ENCODE measurements at places on chromosomes 16 and 17. TPM values are rescaled to one million over a fixed set of nuclear protein-coding genes. Genes with fewer than 3 reads are reported as not detected.

- DNase-seq: no peak
- no peaks in the 10 kb centered on the region for H3K27me3 ChIP-seq
- peak overlapping the region; percentile 40 for H3K4me3 ChIP-seq
These were observed 61.4 kb upstream of the PLCG2 start for GRCh38 chr16:81717662-81718189.

DNA sequence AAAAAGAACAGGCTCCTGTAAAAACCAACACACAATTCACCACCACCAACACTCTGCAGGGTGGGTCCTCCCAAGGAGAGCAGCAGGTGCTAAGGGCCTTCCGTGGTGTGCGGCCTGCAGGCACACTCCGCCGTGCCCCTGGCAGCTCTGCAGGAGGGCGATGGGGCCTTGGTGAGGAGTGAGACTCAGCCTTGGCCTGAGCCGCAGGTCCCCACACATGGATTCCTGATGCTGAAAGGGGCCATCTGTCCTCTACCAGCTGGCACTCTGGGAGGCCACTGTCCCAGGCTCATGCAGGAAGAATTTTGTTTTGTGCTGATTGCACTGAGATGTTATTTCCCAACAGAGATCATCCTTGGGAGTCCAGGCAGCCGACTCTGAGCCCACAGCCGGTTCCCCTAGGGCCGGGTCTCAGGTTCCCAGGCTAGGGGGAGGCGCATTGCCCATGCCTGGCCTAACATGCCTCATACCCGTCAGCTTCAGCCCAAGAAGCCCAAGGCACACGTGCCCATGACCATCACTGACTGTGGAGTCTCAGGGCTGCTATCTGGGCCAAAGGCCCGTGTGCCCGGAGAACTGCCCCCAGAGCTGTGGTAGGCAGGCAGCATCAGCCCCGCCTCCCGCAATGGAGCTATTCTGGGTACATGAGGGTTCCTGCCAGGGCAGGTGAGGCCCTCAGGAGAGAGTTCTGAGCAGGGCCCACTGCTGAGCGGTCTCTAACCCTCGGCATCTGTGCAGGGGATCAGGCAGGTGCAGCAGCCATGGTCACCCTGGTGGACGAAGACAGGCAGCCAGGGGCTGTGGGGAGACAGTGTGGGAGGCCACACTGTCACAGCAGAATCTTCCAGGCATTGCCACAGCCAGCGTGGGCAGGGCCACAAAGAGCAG is 97.9 kb upstream of the ZNF469 start:
- no peak overlapping the region for H3K4me3 ChIP-seq
- H3K4me1 ChIP-seq: no peaks in the 10 kb centered on the region
- H3K27me3 ChIP-seq: no peaks in the 10 kb centered on the region
- no peak for DNase-seq
- H3K27ac ChIP-seq: no peak overlapping the region
- no peaks in the 10 kb centered on the region for H3K36me3 ChIP-seq

DNA sequence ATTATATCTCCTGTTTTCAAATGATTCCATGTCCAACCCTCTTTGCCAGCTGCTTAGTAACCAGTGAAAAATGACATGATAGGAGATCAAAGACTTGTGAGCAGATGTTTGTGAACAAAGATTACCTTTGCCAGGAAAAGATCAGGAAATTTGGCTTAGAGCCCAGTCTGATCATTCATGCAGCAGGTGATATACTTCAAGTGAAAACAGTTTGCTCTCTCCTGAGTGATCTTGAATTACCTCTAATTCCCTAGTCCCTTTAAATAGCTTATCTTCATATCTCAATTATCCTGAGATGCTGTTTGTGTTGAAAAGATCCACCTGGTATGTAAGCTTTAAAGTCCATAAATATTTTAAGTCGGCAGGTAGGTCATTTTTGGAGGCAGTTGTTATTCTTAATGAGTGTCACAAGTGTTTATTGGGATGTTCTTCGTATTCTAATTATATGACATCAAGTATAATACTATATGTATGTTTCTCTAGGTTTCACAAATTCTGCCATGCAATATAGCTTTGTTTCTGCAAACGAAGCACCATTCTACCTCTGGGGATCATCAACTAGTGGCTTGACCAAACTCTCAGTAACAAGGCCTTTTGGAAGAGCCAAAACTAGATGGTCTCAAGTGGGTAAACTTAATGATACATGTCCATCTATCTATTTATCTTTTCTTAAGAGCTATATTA is 13.2 kb upstream of the VPS35L start:
- H3K27ac ChIP-seq: peak overlapping the region; percentile 58
- peaks cover 65% of the 10 kb centered on the region for H3K36me3 ChIP-seq
- DNase-seq: no peak
- peaks cover 13% of the 10 kb centered on the region for H3K4me1 ChIP-seq

- no peak overlapping the region for H3K4me3 ChIP-seq
- DNase-seq: no peak
- H3K27me3 ChIP-seq: no peaks in the 10 kb centered on the region
- H3K4me1 ChIP-seq: no peaks in the 10 kb centered on the region
These were observed 27.4 kb upstream of the CDH3 start for GRCh38 chr16:68617734-68618133.

DNA sequence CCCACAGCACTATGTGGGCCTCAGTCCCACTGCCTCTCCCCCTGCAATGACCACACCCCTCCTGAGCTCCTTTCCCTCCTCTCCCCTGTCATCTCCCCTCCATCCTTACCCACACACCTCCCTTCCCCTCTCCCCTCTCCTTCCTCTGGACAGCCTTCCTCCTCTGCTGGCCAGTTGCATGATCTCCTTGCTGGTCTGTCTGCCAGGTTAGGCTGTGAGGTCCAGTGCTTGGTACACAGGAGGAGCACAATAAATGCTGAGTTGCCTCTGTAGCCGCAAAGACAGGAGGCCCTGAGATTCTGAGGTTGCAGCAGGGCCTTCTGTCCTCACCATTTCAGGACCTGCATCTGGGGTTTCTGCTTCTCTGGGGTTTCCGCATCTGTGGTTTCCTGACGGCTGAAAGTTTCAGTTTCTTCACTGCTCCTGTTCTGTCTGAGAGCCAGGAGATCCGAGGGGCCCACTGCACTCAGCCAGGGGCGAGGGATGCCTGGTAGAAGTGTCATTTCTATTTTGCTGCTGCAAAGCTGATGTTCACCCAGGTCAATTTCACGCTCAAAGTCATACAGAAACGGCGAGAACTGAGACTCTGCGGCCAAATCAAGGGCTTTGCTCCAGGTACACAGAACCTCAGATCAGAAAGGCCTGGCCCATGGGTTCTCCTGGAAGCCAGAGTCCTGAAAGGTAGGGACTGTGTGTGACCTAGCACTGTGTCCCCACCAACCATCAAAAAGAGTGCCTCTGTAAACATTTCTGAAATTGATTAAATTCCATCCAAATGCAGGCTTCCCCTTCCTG is 4.6 kb upstream of the SLC12A3 start:
- no peaks in the 10 kb centered on the region for H3K27me3 ChIP-seq
- H3K4me3 ChIP-seq: peak overlapping the region; percentile 30
- H3K36me3 ChIP-seq: no peaks in the 10 kb centered on the region
- DNase-seq: peak; percentile 51
- H3K4me1 ChIP-seq: peaks cover 39% of the 10 kb centered on the region
- H3K27ac ChIP-seq: peak overlapping the region; percentile 54

DNA sequence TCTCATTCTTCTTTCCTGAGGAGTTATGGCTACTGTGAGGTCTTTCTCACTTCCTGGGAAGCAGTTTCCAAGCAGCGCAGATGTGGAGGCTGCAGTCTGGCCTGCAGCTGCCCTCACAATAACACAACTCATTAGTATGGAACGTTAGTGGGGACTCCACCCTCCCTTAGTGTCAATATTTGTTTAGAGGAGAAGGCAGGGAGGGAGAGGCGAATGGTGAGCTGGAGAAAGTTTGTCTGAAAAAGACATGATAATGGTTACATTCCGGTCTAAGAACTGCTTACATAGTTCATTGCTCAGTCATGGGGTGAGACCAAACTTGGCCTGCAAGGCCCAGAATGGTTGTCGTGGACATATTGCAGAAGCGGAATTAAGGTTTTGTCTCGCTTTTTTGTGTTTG is 170.2 kb downstream of the HS3ST3B1 start:
- no peak for DNase-seq
- no peaks in the 10 kb centered on the region for H3K36me3 ChIP-seq
- H3K4me3 ChIP-seq: no peak overlapping the region

DNA sequence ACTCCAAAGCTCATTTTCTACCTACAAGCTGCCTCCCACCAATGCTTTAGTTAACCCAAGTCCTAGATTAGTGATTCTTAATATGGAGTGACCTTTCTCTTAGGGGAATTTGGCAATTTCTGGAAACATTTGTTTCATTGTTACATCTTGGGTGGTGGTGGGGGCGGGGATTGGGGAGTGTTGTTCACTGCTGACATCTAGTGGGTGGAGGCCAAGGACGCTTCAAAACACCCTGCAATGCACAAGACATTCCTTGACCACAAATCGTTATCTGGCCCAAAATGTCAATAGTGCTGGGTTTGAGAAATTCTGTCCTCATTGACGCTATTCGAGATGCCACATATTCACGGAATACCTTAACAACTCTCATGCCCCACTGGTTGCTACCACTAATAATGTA is 282.9 kb downstream of the RBFOX1 start:
- H3K4me3 ChIP-seq: no peak overlapping the region
- no peak for DNase-seq
- H3K36me3 ChIP-seq: no peaks in the 10 kb centered on the region
- H3K27ac ChIP-seq: no peak overlapping the region

GRCh38 chr17:9790889-9791876 is at the start of gene DHRS7C:
TSS of gene DHRS7C (minus strand) at chr17:9791592. CDS start at chr17:9791284, 308 bp downstream.
- DNase-seq: no peak
- H3K36me3 ChIP-seq: no peaks in the 10 kb centered on the region
- H3K27ac ChIP-seq: no peak within 1 kb of the TSS
- H3K27me3 ChIP-seq: no peaks in the 10 kb centered on the region
- no peaks in the 10 kb centered on the region for H3K4me1 ChIP-seq

DNA sequence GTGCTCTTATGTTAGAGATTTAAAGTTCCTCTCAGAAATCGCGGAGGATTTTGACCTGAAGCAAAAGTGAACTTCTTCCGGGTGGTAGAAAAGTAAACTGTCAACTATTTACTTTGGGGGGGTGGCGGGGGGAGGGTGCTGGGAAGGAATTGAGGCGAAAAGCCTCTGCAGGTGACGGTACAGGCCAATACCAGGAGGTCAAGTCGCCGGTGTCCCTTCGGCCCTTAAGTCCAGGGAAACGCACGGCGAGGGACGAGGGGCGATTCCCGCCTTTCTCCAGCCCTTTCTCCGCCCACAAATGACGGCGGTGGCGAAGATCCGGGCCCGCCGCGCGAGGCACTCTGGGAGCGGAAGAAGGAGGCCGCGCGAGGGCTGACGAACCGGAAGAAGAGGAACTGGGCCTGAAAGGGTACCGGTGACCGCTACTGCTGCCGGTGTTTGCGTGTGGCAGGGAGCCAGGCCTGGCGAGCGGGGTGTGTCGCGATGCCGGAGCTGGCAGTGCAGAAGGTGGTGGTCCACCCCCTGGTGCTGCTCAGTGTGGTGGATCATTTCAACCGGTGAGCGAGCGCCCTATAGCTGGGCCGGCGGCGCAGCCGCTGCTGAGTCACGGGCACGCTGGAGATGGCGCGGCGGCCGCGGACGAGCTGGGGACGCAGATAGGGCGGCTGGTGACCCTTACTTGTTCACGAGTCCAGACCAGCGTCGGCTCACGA is at the start of gene PSMD7:
Gene PSMD7 (plus strand): TSS at position 383 of the 713 bp plus-strand sequence. CDS start 101 bp downstream, at position 484.
- H3K4me1 ChIP-seq: peaks cover 20% of the 10 kb centered on the region
- no peaks in the 10 kb centered on the region for H3K27me3 ChIP-seq
- H3K27ac ChIP-seq: peak within 1 kb of the TSS; percentile 90
- DNase-seq: peak; percentile 87
- H3K4me3 ChIP-seq: peak within 1 kb of the TSS; percentile 84
- H3K36me3 ChIP-seq: peaks cover 54% of the 10 kb centered on the region

DNA sequence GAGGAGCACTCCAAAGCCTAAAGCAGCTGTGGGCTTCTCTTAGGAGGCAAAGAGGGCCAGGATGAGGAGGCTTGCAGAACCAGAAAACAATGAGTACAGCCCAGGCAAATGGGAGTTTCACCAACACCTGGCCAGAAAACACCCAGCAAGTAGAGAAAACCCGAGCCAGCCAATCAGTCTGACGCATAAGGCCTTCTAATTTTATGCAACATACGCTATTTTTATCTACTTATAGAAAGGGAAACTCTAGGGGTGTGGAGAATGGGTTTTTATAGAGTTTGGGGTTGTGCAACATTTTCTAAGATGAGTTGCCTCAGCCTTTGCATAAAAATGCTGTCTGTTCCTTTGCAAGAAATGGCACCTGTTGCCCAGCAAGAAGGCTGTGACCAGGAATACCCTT is 529.0 kb upstream of the CDH5 start:
- no peaks in the 10 kb centered on the region for H3K27me3 ChIP-seq
- no peak overlapping the region for H3K4me3 ChIP-seq
- H3K27ac ChIP-seq: no peak overlapping the region
- H3K4me1 ChIP-seq: no peaks in the 10 kb centered on the region

- H3K27ac ChIP-seq: no peak overlapping the region
- peaks cover under 1% of the 10 kb centered on the region for H3K36me3 ChIP-seq
- no peak overlapping the region for H3K4me3 ChIP-seq
- peaks cover 35% of the 10 kb centered on the region for H3K4me1 ChIP-seq
- peak; percentile 80 for DNase-seq
These were observed 4.4 kb upstream of the MAP2K3 start for GRCh38 chr17:21280081-21280518.

DNA sequence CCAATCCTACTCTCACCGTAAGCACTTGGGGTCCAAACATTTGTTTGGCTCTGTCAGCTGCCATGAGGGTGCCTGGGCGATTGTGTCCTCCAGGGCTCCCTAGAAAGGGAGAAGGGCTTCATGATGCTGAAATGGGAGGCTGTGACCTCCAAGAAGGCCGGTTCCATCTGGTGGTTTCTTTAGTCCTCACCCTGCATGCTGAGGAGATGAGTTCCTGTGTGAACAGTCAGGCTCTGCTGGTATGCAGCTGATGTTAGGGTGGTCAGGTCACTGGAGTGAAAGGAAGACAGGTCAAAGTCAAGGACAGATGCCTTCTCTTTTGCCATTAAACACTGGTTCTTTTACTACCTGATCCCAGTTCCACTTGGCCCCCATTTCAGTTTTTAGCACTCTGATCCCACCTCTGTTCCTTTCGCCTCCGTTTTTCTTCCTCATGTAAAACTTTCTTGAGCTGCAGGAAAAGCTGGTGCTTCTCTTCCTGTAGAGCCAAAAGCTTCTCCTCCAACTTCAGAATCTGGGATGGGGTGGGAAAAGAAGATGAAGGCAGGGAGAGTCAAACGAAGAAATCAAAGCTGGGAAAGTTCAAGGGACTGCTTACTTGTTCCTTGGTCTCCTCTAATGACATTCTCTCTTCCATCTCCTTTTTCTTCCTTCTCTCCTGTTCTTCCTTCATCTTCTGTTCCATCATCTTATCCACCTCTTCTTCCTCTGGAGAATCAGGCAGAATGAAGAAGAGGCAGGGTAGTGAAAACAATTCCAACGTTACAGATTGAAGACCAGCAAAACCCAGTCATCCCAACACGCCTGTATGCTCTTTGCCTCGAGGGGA is 1.1 kb downstream of the GPS2 start:
- peak overlapping the region; percentile 65 for H3K27ac ChIP-seq
- peaks cover 77% of the 10 kb centered on the region for H3K36me3 ChIP-seq
- peaks cover 48% of the 10 kb centered on the region for H3K4me1 ChIP-seq

MAF gene
- 73.6 TPM for total RNA-seq

CD300E gene
- not detected for total RNA-seq

GUCY2D gene
- not detected for total RNA-seq
